ENCODE measurements at places on chromosomes 3 and 15. TPM values are rescaled to one million over a fixed set of nuclear protein-coding genes. Genes with fewer than 3 reads are reported as not detected.

Gene C3orf22
- total RNA-seq, result not detected

Gene SLC26A6
- total RNA-seq, result 21.3 TPM

Gene MEGF11
- total RNA-seq, result not detected

Gene CCR9
- not detected for total RNA-seq
